CD4-positive, CD25-positive, alpha-beta regulatory T cell (primary cell): ENCODE measurements at places on chromosomes 1 and 21.

GRCh38 chr1:43975249-43975961 lies 645 bp downstream of the ATP6V0B start:
- peak; percentile 52 for DNase-seq

DNA sequence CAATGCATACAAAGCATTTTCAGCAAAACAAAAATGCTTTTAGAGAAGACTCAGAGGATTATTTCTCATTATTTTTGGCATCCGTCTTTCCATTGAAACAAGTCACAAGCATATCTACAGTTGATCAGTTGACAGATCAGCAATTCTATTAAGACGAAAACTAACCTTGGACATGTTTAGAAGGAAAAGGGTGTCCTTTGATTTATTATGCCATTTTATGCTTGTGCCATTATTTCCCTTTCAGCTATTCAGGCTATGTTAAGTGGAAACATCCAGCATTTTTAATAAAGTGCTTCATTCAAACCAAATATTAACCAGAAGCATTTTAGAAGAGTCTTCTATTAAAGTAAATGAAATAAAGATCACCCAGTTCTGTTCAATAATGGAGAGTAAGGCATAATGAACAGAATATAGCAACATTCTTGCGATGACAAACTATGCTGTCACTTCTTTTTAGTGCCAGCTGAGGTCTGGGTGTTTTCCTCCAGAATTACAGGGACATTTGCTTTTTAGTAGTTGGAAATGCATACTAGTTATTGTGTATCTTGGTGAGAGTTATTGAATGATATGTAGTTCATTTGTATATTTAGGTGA lies 481.4 kb downstream of the PLA2G4A start:
- DNase-seq = no peak

DNA sequence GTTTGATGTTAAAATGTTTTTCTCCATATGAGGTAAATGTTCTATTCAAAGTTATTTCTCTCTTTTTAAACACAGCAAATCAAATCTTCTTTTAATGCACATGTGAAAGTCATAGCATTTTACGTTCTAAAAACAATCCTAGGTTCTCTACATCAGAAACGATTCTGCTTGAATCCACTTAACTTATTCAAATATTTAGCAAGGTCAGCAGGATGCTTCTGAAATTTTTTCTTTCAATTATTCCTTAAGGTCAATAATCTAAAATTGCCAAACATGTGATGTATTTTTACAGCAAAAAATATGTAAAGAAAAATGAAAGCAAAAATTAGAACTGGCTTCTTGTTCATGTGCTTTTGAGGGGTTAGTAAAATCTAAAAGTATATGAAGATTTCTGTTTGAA lies 106.7 kb downstream of the TM2D1 start:
- DNase-seq = no peak

DNA sequence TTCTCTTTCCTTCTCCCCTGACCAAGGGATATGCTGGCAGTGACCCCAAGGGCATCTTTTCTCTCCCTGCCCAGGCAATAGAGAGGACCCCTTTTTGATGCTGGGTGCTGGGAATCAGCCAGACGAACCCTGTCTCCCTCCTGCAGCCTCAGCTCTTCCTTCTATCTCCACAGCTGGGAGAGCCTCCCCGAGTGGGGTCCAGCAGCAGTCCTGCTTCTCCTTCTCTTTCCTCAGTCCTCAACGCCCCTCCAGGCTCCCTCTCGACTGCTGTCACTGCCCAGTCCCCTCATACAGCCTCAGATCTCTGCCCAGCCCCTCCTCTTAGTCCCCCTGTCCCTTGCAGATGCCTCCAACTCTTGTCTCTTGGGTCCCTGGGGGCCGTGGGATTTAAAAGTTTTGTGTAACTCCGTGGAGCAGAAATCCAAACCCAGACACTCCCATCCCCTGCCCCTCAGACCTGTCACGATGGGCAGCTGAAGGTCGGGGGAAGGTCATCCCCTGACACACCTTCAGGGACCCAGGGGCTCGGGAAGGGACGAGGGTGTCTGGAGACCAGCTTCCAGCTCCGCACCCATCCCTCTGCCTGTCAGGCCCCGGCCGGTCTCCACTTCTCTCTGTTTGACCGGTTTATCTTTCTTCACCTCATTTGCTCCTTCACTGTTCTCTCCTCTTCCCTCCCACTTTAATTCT lies 5.8 kb upstream of the ETV3L start:
- no peak for DNase-seq

DNA sequence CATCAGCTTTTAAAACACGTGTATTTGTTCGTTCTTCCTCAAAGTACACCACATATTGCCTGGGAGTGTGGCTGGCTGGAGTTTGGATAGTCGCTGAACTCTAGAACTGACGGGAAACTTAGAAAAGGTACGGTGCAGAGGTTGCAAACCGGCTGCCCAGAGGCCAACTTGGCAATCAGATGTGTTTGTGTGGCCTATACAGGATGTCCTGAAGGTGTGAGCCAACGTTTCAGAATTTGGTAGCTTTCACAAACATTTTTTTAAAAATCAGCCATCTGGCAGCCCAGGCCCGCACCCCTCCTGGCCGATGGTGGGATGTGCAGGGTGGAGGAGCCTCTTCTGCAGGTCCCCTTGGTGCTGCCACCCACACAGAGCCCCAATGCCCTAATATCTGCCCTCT lies 73.6 kb upstream of the SLC25A33 start:
- DNase-seq = no peak

- no peak for DNase-seq
Observed at GRCh38 chr1:154849645-154850131, 20.4 kb downstream of the KCNN3 start.

- DNase-seq = no peak
Observed at GRCh38 chr21:33019885-33020557, 5.7 kb upstream of the OLIG2 start.

- DNase-seq = no peak
Observed at GRCh38 chr21:33433425-33434114, 30.4 kb downstream of the IFNGR2 start.

DNA sequence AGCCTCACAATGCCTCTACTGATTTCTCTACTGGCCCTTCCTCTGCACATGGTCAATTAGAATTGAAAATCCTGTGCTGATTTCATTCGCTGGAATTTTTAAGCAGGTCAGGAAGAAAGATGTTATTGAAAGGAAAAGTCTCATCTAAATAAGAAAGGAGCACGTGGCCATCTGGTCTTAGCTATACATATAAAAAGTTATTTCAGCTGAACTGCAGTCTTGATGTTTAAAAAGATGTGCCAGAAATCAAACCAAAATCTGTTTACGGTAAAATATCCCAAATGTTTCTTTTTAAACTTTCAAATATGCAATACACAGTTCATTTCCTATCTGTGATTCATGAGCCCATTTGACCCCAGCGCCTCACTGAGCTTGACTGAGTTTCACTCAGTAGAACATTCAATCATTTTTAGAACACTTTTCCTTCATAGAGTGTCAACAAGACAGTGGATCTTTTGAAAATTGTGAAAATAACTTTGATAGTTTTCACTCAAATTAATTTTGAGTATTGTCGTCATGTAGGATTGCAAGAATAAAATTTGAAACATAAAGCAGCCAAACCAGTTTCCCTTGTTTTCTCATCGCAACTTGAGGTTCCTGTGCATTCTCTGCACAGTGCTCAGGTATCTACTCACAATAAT lies 293.6 kb downstream of the PTPRC start:
- DNase-seq = no peak

DNA sequence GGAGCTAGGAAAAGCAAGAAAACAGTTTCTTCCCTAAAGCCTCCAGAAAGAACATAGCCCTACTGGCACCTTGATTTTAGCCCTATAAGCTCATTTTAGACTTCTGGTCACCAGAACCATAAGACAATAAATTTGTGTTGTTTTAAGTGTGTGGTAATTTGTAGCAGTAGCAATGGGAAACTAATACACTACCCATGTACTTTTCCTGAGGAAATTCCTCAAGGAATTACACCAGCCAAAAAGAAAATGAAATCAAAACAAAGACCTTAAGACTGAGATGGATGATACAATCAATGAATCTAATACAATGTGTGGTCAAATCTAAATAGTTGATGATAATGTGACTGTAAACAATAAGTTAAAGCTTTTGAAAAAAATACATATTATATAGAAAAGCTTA lies 11.8 kb downstream of the VAMP4 start:
- no peak for DNase-seq

DNA sequence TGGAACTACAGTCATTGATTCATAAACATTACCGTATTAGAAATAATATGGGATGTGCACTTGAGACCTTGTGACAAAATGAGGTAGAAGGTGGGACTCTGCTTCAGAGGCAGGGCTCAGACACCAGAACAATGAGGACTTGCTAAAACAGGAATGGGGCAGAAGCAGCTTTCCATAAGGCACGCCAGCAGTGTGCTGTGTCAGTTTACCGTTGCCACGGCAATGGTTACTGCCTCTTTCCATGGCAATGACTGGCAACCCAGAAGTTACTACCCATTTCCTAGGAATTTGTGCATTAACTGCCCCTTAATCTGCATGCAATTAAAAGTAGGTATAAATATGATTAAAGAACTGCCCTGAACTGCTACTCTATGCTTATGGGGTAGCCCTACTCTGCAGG lies 169.0 kb downstream of the CHRM3 start:
- DNase-seq = no peak

GRCh38 chr1:246678816-246679793 lies 45.1 kb upstream of the SCCPDH start:
- no peak for DNase-seq

DNA sequence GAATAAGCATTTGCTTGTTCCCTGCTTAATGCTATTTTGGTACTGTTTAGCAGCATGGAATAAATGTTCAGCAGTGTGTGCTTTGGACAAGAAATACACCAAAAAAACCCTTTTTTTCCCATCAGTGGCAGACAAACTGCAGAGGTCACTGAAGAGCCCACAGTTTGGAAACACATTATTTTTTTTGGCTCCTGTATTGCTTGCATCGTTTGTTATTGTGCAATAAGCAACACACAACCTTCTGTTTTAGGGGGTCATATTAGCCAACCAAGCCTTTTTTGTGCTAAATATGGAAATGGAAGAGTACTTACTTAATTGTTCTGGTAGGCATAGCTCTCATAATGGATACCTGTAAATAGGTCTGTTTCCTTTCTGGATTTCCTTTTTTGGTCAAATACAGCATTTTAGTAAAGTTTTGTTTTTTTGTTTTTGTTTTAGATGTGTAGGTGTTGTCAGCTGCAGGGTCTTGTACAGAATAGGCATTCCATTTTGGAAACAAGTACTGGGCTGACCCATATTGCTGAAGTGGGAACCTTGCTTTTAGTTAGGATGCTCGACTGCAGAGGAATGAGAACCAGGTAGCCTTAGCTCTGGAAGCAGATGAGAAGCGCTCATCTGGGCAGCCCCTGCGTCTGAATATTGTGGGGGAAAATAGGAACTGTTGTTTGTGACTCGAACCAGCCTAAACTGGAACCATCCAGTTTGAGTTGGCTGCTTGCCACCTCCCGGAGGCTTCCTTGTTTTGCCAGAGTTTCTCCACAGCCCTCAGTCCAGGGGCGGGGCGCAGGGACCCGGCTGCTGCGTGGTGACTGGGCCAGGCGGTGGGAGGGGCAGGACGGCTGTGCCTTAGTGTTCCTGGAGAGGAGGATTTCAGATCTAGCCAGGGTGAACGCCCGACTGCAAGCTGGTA lies 38.4 kb downstream of the SPEN start:
- no peak for DNase-seq

DNA sequence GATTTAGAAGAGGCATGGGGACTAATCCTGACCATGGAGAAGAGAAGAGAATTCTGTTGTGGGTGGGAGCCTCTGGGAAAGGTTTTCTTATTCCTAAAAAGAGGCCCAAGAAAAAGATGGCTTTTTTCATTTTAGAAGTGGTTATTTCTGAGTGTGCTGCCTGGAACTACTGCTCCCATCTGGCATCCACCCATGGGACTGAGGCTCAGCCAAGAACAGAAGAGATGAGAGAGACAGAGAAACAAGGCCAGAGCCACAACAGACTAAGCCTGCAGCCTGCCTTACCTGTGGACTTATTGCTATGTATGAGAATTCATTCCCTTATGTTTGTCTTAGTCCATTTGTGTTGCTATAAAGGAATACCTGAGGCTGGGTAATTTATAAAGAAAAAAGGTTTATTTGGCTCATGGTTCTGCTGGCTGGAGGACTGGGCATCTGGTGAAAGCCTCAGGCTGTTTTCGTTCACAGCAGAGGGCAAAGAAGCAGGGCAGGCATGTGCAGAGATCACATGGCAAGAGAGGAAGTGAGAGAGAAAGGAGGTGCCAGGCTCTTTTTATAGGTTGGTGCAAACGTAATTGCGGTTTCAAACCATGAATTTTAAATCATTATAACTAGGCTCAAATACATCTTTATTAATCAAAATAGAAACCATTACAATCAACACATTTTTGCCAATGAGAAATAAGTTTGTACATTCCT lies 57.5 kb upstream of the PRDM2 start:
- no peak for DNase-seq

- no peak for DNase-seq
Observed at GRCh38 chr1:55789466-55789865, 574.3 kb upstream of the USP24 start.

- DNase-seq = no peak
Observed at GRCh38 chr1:174534789-174535188, 87.0 kb downstream of the GPR52 start.

DNA sequence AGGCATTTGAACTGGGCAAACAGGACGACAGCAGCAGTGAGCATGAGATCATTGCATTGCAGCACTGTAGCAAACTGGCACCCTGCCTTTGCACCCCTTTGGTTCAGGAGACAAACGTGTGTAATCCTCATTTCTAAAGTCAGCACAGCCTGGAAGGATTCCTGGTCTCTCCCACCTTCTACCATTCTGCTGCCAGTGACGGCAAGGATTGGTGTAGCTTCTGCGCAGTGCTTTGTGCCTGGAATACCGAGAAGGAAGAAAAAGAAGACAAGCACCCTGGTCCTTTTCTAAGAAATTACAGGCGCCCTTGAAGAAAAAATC lies 805.3 kb downstream of the USP25 start:
- no peak for DNase-seq

DNA sequence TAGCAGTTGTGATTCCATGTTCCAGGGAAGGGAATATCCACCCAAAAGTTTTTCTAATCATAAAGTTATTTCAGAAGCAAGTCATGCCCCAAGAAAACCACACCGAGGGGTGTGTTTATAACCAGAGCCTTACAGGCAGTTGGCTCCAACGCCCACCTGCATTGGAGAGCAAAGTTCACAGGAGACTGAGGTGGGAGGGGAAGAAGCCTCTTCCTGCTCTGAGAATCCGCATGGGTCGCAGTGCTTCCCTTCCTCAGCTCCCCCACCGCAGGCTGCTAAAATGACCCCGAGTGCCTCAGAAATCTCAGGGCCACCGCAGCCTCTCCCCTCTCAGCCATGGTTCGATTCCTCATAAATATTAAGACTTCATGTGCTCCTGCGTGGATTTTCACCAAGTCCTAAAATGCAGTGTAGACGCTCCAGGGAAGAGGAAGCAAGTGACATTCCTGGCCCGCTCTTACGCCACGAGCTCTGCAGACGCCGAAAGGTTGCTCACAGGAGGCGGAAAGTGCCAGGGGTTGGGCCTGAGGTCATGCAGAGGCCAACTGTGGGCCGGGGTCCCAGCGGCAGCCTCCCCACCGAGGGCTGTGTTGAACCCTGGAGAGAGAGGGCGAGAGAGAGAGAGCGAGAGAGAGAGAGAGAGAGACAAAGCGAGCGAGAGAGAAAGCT lies 13.4 kb upstream of the SPSB1 start:
- peak; percentile 68 for DNase-seq

GRCh38 chr1:91546301-91546581 lies 45.6 kb downstream of the CDC7 start:
- no peak for DNase-seq
